Muscle of back (tissue), 13 donors: ENCODE measurements at places on chromosomes 1 and 21.
A peak's percentile ranks its signal among the peaks of the same experiment; 100 is the strongest.

- no peak for DNase-seq
Measured at GRCh38 chr1:101732261-101732660, 264.5 kb downstream of the OLFM3 start.

GRCh38 chr1:169138866-169139670 lies 32.6 kb downstream of the ATP1B1 start:
- no peak for DNase-seq

DNA sequence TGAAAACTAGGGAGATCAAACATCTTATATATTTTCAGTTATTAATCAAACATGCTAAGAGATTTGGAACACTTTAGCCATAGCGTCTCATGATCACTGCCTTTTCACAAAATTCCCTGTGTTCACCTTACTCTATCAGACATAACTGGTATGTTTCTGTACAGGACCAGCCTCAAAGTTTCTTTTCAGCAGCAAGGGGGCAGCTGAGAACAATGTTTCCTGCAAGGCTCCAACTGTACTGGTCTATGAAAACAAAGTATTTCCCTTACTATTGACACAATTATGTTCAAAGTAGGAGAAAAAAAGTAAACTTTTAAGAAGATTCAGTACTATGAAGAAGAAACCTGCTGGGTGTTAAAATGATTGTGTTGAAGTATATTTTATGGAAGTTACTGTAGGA lies 98.5 kb downstream of the ATF6 start:
- DNase-seq: no peak

- no peak for DNase-seq
Measured at GRCh38 chr1:175448467-175448866, 255.9 kb upstream of the KIAA0040 start.

DNA sequence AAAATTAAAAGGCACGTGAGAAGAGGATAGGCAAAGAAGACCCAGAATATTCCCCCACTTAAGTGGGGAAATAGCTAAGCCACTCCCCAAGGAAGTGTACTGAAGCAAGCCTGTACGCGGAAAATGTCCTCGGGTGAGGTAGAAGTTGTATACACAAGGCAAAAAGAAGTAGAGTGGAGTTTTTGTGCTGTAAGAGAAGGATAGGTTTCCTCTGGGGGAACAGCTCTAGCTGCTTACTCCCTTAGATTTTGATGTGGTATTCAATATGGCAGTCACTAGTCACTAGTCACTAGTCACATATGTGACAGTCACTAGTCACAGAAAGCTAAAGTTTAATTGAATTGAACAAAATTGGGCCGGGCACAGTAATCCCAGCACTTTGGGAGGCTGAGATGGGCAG lies 7.6 kb downstream of the TXNIP start:
- no peak for DNase-seq

GRCh38 chr1:17991996-17992395 lies 115.6 kb upstream of the IGSF21 start:
- no peak for DNase-seq

- DNase-seq: no peak
Measured at GRCh38 chr1:62050165-62050564, 144.5 kb upstream of the L1TD1 start.

GRCh38 chr1:163876546-163876945 lies 554.8 kb downstream of the NUF2 start:
- no peak for DNase-seq

- DNase-seq: no peak
Measured at GRCh38 chr1:151012684-151013471, 4.6 kb downstream of the PRUNE1 start.

DNA sequence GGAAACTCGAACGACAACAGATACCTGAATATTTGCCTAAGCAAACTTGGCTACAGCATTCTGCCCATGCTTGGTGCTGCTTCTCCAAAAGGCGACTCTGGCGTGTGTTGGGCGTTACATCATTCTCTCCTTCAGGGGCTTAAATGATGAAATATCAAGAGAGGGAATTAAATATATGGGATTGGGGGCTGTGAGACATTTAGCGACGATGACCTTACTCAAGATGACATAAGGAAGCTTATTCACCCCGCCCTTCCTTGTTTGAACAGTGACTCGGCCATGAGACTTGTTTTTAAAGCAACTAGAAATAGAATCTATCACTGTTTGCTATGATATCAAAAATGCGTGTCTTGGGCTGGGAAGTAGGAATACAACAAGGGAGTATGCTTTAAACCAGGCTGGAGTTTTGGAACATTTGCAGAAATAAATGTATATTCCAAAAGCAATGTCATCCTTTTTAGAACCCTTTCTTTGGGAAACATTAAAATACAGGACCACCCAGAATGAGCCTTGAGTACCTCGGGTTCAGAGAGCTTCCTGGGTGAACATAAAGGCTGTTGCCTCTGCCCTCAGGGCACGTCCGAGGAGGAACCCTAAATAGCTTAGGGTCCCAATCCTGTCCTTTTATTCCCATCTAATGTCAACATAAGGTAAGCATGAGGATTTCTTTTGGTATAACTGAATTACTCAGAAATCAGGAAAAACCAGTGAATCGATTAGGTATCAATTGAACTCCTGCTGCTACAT lies 123.3 kb upstream of the SLC45A1 start:
- DNase-seq: no peak

DNA sequence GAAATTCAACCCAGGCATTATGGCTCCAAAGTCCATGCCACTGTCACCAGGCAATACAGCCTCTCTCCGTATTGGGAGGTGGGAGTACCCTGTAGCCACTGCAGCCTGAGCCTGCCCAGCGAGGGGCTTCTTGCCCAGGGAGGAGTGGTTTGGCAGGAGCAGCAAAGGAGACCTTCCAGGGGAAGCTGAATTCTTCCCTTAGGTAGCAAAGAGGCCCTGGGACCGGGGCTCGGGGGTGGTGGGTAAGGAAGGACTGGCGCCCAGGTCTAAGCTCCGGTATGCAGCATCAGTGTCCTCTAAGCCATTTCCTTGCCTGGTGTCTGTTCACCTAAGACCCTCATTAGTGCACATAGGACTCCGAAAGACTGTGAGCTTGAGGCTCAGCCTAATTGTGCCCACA lies 17.0 kb downstream of the TNNT2 start:
- DNase-seq: no peak

DNA sequence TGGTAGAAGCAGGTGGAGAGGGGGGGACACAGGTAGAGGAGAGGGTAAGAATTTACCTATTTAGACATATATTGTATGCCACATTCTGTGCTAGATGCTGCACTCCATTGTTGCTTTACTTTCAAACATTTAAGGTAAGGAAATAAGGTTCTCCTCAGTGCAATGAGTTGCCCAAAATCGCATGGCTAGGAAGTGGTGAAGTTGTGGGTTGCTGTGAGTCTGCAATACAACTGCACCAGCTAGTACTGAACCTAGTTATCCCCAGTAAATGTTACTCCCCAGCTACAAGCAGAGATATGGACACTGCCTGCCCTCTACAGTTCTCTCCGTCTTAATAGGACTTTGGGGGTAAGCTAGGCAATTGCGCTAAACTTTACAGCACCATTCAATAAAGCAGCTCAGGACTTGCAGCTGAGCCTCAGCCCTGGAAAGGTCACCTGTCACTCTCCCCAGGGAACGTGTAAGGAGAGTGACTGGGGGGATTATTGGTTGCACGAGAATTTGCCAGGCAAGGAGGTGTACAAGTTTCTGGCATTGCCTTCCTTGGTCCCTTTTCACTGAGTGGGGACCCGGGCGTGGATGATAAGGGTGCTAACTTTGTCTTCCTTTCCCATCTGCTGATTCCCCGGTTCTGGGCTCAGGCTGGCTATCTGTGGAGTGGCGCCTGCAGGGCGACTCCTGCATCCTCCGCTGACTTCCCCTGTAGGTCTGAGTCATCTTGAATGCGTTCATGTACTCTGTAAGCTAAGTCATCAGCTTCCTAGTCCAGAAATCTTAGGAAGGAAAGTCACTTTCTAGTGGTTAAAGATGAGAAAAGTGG lies 71.3 kb upstream of the CNTN2 start:
- no peak for DNase-seq

DNA sequence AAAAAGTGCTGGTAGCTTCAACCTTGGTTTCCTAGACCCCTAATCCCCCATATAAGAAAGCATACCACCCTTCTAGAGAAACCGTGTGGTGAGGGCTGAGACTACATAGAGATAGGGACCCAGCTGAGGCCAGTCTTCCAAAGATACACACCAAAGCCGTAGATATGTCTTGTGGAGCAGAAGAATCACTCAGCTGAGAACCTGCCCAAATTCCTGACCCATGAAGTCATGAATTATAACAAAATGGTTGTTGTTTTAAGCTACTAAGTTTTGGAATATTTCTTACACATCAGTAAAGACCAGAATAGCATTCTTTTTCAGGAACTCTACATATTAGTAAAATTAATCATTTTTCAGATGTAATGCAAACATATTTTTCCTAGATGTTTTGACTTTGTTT lies 3.3 kb upstream of the SNRPE start:
- peak; percentile 63 for DNase-seq

DNA sequence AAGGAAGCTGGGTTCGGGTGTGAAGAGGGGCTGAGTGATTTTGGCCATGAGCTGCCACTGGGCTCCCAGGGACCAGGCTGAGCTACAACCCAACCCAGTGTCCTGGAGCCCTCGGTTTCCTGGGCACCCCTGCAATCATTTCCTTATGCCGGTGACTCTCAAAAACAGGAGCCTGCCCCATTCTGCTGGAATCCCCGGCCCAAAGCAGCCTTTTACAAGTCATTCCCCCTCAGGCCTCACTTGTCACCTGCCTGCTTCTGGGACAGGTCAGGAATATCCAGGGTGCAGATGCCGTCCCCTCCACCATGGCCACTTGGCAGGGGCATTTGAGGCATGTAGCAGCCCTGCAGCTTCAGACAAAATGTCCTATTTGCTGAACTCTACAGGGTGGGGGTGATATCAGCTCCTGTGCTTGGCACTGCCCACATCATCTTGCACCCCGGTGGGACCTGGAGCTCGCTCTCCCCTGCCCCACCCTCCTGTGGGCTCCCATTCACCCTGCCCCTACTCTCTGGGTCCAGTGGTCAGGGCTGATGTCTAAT lies 30.0 kb downstream of the CDK18 start:
- DNase-seq: no peak

- DNase-seq: no peak
Measured at GRCh38 chr1:201302163-201303152, 19.2 kb downstream of the PKP1 start.

- no peak for DNase-seq
Measured at GRCh38 chr1:64683419-64683818, 61.5 kb upstream of the RAVER2 start.

- DNase-seq: no peak
Measured at GRCh38 chr1:147565189-147565980, 24.1 kb downstream of the BCL9 start.

GRCh38 chr1:234589854-234590620 lies 19.9 kb downstream of the IRF2BP2 start:
- no peak for DNase-seq

DNA sequence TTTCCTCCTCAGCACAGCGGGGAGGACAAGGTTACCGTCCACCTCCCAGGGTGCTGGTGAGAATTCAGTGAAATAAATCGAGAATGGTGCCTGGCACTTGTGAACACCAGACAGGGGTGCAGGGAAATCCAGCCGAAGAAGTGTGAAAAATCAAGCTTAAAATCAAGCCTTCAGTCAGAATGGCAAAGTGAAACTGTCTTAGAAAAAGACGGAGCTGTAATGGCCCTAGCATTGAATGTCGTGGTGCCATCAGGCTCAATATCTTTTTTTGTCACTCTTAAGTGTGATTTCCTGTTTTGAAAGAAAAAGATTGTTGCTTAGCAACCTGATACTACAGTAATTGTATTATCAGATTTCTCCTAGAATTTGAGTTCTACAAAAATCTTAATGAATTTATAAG lies 22.1 kb downstream of the EDARADD start:
- no peak for DNase-seq

GRCh38 chr1:199784138-199784895 lies 243.2 kb upstream of the NR5A2 start:
- peak; percentile 3 for DNase-seq

DNA sequence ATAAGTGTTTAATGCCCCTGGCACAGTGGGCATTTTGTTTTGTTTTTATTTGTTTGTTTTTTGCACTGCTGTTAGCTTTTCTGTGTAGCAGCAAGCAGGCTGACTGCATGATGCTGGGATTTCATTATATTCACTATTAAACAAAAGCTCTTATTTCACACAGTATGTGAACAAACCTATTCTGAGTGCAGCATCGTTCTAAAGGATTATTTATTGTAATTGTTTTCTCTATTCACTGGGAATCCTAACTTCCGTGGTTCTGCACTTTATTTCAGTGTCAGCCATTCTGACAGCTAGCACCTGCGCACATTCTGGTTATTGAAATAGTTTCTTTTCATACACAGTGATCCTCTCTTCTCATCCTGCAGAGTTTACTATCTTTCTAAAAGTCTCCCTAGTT lies 595.0 kb downstream of the NEGR1 start:
- no peak for DNase-seq

DNA sequence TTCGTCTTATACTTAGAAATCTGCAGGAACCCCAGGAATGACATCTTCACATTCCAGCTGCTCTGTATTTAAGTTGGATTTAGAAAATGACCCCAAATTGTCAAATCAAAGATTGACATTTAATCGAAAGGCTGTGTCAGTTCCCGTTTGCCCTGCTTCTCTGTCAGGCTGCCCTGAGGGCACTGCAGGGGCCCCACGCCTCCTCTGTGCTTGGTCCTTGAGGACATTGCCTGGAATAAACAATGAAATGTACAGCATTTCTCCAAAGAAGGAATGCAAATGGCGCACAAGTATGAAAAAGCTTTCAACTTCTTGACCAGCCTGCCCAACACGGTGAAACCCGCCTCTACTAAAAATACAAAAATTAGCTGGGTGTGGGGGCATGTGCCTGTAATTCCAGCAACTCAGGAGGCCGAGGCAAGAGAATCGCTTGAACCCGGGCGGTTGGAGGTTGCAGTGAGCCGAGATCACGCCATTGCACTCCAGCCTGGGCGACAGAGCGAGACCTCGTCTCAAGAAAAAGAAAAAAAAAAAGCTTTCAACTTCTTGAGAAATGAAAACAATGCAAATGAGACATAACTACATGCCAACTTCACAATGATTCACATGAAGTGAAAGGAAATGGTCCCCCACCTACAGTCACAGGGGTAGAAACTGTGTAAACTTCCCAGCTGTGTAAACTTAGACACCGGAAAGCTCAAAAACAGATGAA lies 3.0 kb downstream of the TMPRSS3 start:
- no peak for DNase-seq

- DNase-seq: no peak
Measured at GRCh38 chr1:116769561-116769977, 15.3 kb downstream of the CD2 start.

DNA sequence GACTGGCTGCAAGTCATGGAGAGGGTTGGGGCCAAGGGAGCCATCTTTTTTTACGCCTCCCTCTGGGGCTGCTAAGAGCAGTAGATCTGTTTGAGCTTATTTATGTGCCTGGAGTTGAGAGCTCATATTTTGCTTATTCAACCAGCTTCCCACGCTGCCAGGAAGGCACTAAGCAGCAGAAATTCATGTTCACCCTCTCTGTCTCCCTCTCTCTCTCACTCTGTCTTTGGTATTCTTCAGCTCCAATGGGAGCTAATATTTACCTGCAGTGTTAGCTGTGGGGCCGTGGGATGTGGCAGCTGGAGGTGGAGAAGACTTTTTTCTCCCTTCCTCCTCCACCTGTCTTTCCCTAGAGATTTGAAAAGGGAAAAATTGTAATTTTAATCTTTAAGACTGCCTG lies 26.8 kb upstream of the CACNA1E start:
- DNase-seq: no peak
